NCI-H446 (cell line): ENCODE measurements at places on chromosomes 6 and 20.

- DNase-seq, result no peak
Observed at GRCh38 chr6:165218829-165219228, 90.6 kb downstream of the C6orf118 start.

DNA sequence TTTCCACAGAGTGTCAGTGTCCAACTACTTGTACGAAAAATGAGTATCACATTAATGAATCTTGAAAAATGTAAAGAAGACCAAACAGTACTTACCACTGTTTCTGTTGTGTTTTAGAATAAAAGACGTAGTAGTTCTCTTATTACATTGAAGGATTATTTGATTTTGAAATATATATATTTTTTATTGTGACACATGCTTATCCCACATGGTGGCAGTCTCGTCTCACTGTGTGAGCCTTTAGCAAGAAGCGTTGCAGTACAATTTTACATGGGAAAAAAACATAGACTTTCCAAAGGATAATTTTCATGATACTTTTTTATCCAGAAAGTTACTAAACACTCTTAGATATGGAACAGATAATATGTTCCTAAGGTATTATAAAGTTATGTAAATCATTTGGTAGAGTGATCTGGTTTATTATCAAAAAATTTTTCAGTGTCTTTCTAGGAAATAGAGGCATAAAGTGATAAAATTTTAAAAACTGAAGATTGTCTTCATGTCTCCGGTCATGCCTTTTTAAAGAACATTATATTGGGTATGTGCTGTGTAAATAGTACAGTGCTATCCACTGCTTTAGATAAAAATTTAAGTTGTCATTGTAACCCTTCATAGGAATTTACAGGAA is 117.5 kb upstream of the SAMD5 start:
- DNase-seq, result peak; percentile 12

GRCh38 chr20:40706977-40707582 is 18.0 kb upstream of the MAFB start:
- no peak for DNase-seq

- DNase-seq, result no peak
Observed at GRCh38 chr6:146357578-146358430, 185.8 kb upstream of the RAB32 start.

- no peak for DNase-seq
Observed at GRCh38 chr20:51093240-51093763, 70.4 kb upstream of the KCNG1 start.

GRCh38 chr6:56484669-56485068 is 158.0 kb downstream of the DST start:
- DNase-seq, result no peak

DNA sequence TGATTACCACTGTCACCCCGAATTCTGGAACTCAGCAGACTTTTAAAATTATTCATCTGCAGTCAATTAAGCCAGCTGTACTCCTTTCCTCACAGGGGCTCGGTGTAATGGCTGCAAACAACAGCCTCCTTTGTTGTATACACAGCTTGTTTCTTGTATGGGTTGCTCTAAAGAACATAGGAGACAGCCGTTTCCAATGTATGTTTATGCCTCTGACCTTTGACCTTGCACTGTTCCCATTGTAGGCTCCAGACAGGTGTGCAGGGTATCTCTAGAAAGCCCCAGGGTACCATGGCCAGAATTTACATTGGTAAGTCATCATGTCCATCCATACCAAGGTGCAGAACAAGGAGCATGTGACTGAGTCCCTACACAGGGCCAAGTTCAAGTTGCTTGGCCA is 11.5 kb upstream of the TENT5A start:
- no peak for DNase-seq

DNA sequence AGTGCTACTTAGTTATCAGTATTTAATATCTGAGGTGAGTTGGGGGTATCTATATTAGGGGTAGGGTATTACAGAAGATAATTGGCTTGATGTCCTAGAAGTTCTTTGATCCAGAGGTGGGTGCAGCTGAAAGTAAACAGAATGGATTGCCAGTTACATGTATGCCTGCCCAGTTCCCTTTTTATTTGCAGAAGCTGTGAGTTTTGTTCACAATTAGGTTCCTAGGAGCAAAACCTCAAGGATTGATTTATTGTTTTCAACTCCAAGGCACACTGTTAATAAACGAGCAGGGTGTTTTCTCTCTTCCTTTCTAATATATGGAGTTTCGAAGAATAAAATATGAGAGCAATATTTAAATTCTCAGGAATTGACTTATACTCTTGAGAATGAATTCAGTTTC is 129.0 kb downstream of the SULF2 start:
- DNase-seq, result no peak

DNA sequence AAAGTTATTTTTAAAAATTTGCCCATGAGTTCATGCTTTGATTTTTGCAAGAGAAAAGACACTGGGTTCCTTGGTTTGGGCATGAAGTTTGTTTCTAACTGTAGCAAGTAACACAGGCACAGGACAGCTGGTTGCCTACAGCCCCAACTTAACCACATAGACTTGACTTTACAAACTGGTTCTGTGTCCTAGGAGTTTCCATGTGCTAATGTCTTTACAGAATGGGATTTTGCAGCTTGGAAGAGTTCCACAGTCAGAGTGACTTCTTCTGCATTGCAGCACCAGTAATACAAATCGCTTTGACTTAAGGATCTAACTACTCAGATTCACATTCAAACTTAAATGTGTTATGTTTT is 44.3 kb downstream of the OR2B2 start:
- no peak for DNase-seq

DNA sequence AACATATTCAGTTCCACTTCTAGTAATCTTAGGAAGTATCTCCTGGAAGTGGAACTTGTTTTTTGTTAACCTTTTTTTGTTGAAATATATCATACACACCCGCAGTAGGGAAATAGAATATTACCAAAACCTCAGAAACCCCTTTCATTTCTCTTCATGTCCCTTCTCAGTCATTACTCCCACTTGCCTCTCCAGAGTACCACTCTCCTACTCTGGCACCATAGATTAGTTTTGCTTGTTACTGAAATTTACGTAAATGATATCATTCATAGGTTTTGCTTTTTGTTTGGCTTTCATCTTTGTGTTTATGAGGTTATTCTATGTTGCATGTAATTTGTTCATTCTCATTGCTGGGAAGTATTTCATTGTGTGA is 52.8 kb downstream of the ZFAND3 start:
- no peak for DNase-seq

GRCh38 chr20:25017257-25017803 is 24.8 kb upstream of the APMAP start:
- no peak for DNase-seq

GRCh38 chr6:118324116-118324515 is 224.0 kb upstream of the PLN start:
- DNase-seq, result no peak

GRCh38 chr20:45095805-45096238 is 5.1 kb downstream of the KCNS1 start:
- peak; percentile 72 for DNase-seq

DNA sequence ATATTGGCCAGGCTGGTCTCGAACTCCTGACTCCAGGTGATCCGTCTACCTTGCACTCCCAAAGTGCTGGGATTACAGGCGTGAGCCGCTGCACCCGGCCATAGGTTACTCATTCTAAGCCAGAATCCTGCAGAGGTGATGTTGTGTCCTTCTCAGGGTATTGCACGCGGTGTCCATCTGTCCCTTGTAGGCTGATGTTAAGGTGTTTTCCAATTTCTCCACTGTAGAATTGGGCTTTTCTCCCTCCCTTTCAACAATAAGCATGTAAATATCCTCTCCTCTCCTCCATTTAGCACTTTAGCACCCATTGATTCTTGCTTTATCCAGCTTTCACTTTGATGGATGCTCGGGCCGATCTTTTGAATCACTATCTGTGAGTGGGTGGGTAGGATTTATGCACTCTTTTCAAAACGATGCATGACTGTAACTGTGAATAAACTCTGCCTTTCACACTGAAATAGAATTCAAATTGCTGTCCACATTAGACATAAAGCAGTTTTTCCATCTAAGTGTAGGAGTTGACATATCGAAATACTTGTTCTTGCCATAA is 52.6 kb downstream of the ZBTB2 start:
- DNase-seq, result no peak

GRCh38 chr6:169786349-169786748 is 34.9 kb downstream of the ERMARD start:
- no peak for DNase-seq

GRCh38 chr6:161292145-161292544 is 18.3 kb upstream of the AGPAT4 start:
- DNase-seq, result no peak

DNA sequence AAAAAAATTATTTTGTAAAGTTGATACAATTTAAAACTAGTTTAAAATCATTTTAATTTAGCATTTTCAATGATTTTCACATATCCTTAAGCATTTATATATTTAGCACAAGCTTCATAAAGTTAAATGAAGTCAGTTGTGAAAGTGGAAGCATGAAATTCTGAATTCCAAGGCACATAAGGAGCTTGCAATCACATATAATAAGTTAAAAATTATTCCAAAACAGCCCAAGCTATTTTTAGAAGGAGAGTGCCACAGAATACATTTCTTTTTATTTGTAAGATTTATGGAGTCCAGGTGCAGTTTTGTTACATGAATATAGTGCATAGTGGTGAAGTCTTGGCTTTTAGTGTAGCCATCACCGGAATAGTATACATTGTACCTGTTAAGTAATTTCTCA is 3.2 kb upstream of the LGSN start:
- DNase-seq, result no peak

DNA sequence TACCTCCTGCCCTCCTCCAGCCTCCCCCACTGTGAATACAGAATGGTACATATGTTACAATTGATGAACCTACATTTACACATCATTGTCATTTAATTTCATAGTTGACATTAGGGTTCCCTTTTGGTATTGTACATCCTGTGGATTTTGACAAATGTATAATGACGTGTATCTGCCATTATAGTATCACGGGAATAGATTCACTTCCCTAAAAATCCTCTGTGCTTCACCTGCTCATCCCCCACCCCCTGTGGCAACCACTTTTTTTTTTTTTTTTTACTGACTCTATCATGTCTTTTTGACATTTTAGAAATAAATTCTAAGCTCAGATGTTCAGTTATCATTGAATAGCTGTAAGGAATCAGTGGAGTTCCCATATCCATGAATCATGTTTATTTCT is 30.4 kb downstream of the HECA start:
- no peak for DNase-seq

GRCh38 chr6:4336778-4337442 is 201.5 kb upstream of the ECI2 start:
- DNase-seq, result no peak

- no peak for DNase-seq
Observed at GRCh38 chr6:170445487-170445886, 107.6 kb downstream of the PSMB1 start.

DNA sequence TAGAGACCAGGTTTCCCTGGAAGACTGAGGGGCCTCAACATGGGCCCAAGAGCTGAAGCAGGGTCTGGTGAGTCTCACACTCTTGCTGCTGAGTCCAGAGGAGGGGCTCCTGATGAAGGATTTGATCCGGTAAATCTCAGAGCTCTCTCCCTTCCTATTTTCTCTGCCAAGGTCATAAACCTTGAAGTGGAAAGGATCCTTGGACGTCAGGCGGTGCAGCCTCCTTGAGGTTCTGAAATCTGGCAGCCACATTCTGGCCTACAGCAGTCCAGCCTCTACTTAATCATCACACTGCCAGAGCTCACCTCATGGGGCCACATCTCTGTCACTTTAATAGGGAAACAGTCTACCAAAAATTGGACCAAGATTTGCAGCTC is 24.0 kb downstream of the ACSS1 start:
- DNase-seq, result no peak

- no peak for DNase-seq
Observed at GRCh38 chr6:84284428-84285049, 57.1 kb upstream of the CEP162 start.
